ENCODE measurements at places on chromosomes 1 and 21.

GRCh38 chr1:81155131-81155530 is 645.6 kb upstream of the ADGRL2 start:
- no peak for DNase-seq

DNA sequence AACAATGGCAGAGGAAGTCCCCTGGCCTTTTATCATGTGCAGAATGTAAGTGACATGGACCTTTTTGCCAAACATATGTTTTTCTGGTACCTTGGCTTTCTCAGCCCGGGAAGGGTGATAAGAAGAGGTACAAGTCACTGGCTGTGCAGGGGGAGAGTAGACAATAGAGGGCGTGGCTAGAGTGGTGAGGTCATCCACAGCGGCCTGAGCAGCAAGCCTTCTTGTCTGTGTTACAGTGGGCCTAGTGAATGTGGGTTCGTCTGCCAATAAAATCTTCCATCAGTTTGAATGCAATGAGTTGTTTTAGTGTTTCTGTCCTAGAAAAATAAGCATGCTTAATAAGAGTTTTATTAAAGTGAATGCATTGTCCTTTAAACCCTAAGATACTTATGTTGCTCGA is 59.0 kb upstream of the PGD start:
- no peak for DNase-seq

DNA sequence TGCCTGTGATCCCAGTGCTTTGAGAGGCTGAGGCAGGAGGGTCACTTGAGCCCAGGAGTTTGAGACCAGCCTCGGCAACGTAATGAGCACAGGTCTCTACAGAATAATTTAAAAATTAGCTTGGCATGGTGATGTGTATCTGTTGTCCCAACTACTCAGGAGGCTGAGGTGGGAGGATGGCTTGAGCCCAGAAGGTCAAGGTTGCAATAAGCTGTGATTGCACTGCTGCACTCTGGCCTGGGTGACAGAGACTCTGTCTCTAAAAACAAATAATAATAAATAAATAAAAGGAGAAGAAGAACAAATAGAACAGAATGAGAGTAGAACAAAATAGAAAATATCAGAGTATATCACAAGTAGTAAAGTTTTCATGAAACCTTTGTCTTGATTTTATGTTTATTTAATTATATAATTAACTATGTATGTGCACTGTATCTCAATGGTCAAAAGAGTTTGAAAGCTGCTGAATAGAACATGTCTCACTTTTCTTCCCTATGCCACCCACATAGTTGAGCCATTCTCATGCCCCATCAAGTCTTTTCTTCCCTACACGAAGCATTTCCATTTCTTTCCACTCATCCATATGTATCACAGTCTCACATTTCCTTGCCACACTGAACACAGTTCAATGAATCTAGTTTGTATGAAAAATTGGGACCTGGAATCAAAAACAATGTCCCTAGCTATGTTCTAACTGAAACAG is 22.9 kb upstream of the APOBEC4 start:
- DNase-seq: no peak

- no peak for DNase-seq
Measured at GRCh38 chr1:33351281-33351660, 30.4 kb upstream of the A3GALT2 start.

DNA sequence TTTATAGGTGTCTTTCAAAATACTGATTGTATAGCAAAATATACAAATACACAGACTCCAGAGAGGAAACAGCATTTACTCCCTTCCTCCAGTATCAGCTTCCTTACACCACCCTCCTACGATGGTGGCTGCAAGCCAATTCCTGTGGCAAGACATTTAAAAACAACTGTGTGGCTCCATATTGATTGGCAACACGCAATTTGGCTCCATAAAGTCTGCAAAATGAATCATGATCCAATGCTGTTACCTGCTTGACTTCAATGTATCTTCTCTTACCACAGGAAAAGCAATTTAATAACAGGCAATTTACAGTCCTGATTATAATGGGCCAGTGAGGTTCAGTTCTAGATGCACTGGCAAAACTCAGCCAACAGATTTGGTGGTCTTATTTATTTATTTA is 19.7 kb upstream of the ATP6V1G3 start:
- no peak for DNase-seq

DNA sequence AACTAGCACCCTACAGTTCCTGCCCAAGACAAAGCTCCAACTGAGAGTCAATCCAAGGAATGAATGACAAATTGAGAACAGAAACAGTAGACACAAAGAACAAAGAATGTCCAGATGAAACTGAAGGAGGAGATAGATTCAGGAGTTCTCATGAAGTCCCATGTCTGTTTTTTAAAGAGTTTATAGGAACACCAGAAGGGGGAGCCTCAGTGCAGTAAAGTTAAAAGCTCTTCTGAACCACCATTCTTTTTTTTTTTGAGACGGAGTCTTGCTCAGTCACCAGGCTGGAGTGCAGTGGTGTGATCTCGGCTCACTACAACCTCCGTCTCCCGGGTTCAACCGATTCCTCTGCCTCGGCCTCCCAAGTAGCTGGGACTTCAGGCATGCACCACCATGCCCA is 323.6 kb downstream of the MRPL39 start:
- no peak for DNase-seq

GRCh38 chr1:178581351-178582303 is 68.7 kb downstream of the TEX35 start:
- DNase-seq: no peak

GRCh38 chr1:185646202-185646683 is 87.9 kb upstream of the HMCN1 start:
- DNase-seq: no peak

DNA sequence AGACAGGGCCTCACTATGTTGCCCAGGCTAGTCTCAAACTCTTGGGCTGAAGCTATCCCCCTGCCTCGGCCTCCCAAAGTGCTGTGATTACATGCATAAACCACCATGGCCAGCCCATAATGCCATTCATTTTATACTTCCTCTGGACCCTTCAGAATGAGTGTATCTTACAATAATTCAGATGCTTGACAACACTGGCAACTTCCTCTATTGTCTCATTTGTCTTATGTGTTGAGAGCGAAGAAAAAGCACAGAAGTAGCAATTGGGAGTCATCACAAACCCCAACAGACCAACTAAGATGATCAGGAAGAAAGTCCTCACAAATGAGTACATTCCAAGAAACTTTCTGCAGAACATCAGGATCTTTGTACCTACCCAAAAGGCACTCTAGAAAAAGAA is 191.9 kb downstream of the RERE start:
- no peak for DNase-seq

- DNase-seq: no peak
Measured at GRCh38 chr1:169576241-169576934, 9.9 kb downstream of the F5 start.

GRCh38 chr21:38925478-38925877 is 119.7 kb downstream of the ETS2 start:
- DNase-seq: no peak

GRCh38 chr1:26357121-26357602 is 3.2 kb upstream of the CRYBG2 start:
- DNase-seq: no peak

GRCh38 chr1:88655685-88656299 is 28.3 kb upstream of the PKN2 start:
- no peak for DNase-seq

DNA sequence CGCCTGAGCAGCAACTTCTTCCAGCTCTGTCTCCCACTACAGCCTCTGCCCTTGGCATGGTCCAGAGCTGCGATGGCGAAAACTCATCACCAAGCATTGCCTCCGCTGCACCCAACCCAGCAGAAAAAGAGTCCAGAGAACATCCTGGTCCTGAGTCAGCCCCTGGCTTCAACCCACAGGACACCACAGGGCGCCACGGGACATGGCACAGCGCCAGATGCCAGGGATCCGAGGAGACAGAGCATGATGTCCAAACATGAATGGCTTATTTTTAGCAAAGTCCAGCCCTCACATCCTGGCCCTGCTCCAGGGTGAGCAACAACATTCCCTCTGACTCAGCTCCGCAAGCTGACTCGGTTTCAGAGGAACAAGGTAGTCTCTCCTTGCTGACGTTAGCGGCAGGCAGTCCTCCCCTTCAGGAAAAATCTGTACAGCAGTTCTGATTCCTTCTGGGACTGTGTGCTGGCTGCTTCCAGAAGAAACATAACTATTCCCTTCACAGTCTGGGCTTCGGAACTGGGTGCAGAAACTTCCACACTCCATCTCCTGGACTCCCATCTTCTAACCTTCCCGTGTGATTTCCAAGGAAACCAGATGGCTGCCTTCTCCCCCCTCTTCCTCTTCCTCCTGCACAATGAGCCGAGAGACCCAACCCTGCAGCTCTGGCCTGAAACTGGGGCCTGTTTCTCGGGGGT is 131.3 kb downstream of the TOMM20 start:
- no peak for DNase-seq

- DNase-seq: no peak
Measured at GRCh38 chr1:207112616-207113296, 8.7 kb downstream of the C4BPA start.

GRCh38 chr1:33257772-33258712 is 1.8 kb downstream of the ZNF362 start:
- DNase-seq: no peak

DNA sequence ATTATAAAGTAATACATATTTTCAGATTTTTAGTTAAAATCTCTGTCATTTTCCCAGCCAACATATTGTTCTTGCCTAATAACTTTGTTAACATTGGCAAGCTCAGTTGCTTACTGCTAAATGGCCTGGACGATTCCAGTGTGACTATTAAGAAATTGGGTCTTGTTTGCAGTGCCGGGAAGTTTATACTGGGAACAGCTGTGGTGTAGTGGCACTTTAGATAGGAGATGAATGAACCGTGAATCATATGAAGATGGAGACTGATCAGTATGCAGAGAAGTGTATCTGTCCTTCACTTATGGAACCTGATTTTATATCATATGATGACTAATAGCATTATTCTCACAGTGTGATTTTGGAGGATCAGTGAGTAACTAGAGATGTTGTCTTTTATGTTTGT is 3.3 kb downstream of the CHRM3 start:
- DNase-seq: no peak

DNA sequence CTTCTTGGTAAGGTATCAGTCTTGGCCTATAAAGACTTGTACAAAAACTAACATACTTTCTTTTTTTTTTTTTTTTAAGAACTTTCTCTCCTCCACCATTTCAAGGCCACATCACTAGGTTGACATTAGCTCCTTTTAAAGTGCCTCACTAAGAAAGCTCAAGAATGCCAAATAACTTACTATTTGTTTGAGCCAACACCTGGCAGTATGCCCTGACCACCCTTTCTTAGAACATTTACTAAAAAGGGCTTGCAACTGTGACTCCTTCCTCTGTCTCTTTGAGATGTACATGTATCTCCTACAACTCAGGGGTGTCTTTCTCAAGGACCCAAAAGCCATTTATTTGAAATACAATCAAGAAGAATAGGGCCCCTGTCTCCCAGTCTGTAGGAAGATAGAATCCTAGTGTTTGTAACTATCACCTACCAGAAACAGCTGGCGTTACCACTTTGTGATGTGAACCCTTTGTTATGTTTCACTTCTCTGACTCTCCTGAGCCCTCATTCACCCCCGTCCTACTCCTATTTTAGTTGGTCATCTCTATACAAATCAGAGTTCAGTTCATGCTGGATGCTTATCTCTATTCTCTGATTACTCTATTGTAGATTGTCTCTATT is 12.2 kb upstream of the SAMD13 start:
- no peak for DNase-seq

DNA sequence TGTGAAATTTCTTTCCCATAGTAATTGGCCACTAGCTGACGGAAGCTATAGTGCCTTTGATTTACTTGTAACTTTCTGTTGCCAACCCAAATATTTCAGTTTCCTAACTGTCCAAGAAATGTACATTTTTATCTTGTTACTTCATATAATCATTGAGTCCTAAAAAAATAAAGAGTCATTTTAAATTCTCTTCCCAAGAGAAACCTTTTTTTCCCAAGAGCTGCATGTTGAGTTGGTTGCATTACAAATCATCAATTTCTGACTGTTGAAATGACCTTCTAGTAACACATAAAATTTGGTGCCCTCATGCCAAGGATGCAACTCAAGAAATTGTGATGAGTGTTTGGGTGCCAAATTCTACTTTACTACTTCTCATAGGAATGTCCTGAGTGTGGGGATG is 61.0 kb downstream of the HMCN1 start:
- DNase-seq: no peak

- no peak for DNase-seq
Measured at GRCh38 chr1:165416876-165417275, 28.1 kb downstream of the RXRG start.

- DNase-seq: no peak
Measured at GRCh38 chr1:182317611-182318161, 73.9 kb downstream of the GLUL start.

- DNase-seq: no peak
Measured at GRCh38 chr1:235583511-235584001, 66.0 kb downstream of the GNG4 start.

- DNase-seq: no peak
Measured at GRCh38 chr1:22507587-22507986, 55.7 kb upstream of the EPHA8 start.

GRCh38 chr1:22889213-22889827 is 83.3 kb downstream of the LACTBL1 start:
- DNase-seq: no peak

DNA sequence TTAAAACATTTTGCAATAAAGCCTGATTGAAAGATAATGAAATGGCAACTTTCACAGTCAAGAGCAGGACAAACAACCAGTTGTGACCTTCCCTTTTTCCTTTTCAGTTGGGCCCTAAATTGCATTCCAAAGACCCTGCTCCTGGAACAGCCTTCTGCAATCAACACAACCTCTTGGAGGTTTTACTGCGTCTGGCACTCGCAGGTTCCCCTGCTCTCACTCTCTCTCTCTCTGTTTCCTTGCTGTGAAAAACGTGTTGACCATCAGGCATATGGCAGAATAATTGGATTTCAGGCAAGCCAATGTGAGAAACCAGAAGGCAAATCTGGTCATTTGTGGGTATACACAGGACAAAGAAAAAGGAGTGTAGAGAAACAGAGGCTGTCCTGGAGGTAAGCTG is 23.2 kb downstream of the SLC44A5 start:
- DNase-seq: no peak

- no peak for DNase-seq
Measured at GRCh38 chr1:170375082-170375723, 156.8 kb upstream of the GORAB start.

GRCh38 chr1:246324711-246325110 is 182.4 kb downstream of the SMYD3 start:
- no peak for DNase-seq

GRCh38 chr1:87338566-87338965 is 9.9 kb downstream of the LMO4 start:
- no peak for DNase-seq

All from activated CD4-positive, alpha-beta T cell treated with anti-CD3 and anti-CD28 coated beads, Interleukin-2, amount 50 U/mL, for 4 hours (primary cell).